ENCODE measurements at places on chromosomes 3 and 15. TPM values are rescaled to one million over a fixed set of nuclear protein-coding genes. Genes with fewer than 3 reads are reported as not detected.

DNA sequence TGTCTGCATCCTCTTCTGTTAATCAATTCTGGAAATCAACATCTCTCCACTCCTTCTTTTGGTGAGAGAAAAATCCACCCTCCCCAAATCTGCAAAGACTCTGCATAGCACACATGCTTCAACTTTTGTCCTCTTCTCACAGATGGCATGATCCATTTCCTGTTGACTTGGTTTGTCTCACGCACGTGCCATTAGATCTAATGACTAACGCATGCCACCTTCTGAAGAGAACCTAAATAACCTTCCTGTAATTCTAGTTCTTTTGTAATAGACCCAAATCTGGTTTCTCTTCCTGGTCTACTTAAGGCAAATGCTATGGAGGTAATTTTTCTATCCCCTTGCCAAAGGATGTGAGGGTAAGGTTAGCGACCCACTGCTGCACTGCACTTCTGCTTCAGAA, 51.0 kb upstream of the ATOSA start:
- peak; percentile 21 for DNase-seq

DNA sequence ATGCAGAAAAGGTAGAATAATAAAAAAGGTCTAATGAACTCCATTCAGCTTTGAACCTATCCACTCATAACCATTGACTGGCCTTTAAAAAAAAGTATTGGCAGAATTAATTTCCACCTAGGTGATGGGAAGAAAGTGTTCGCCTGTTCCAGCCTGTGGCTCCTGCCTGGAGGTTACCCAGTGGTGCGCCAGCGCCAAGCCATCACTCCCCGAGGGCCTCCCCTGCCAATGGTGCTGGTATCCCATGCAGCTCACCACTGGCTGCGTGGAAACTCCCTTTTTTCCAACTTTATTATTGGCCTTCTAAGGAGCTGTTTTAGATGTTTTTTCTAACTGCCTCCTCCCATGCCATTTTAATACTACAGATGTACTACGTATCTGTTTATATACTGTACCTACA, 29.4 kb downstream of the NIPA2 start:
- no peak for DNase-seq

The TRANK1 gene
- total RNA-seq, result 5.6 TPM

DNA sequence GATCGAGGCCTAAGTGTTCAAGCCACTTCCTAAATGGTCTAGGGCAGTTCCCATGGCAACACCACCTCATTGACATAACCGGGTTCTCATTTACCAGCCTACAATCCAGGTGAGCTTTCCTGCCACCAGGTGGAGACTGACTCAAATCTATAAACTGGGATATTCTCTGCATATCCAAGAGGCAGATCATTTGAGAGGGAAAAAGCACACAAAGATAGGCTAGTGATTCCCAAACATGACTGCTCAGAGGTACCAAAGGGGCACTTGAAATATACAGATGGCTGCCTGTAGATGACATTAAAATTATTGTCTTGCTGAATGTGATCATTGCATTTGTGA, 141.3 kb upstream of the PROK2 start:
- DNase-seq, result no peak

DNA sequence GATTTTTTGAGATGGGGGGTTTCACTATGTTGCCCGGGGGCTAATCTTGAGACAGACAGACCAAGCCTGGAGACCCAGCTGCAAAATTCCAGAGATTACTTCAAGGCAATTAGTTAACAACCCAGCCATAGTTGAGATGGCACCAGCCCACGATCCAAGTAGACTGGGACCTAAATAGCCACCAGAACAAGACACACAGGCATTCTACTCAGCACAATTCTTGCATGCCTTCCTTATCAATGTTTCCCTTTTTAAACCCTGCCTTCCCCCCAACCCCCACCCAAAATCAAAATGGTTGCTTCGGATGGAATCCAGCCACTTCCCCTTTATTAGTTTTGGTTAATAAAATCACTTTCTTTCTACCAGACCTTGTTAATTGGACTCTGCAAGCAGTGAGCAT, 28.6 kb downstream of the FAM240A start:
- no peak for DNase-seq

DNA sequence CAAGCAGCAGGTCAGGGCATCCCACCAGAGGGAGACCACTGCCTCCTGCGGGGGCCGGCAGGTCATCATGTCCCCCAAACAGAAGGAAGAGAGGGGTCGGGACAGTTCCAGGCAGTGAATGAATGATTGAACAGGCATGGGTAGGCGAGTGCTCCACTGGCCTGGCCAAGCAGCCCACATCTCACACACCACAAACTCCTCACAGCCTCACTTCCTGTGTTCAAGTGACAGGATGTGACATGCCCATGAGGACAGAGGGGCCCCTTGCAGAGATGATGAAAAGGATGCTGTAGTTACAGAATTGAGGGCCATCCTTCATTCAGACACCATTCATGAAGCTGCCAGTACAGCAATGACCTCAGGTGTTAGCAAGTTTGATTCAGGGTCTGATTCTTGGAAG, 3.7 kb downstream of the IQSEC1 start:
- DNase-seq, result no peak

- peak; percentile 83 for DNase-seq
Measured at GRCh38 chr15:38176155-38176554, 76.5 kb upstream of the SPRED1 start.

DNA sequence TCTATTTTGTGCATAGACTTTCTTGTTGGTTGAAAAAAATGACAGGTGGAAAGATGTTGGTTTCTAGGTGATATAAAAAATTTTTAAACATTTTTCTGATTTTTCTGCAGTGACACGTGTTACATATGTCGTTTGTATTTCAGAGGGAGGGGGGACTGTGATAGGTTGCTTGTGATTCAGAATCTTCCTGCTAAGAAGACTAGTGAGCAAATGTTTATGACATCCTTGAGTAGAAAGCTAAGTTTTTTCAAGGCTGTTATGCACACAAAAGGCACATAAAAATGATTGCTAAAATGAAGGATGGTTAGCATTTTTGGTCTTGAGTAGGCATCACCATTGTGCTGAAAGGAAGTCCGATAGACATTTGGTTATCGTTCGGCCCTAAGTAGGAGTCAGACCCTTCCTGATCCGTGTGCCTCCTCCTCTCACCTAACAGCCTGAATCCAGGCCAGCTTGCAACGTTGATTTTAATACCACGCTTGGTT, 1.5 kb downstream of the ZNF639 start:
- peak; percentile 43 for DNase-seq

The CPLX3 gene
- not detected for total RNA-seq

DNA sequence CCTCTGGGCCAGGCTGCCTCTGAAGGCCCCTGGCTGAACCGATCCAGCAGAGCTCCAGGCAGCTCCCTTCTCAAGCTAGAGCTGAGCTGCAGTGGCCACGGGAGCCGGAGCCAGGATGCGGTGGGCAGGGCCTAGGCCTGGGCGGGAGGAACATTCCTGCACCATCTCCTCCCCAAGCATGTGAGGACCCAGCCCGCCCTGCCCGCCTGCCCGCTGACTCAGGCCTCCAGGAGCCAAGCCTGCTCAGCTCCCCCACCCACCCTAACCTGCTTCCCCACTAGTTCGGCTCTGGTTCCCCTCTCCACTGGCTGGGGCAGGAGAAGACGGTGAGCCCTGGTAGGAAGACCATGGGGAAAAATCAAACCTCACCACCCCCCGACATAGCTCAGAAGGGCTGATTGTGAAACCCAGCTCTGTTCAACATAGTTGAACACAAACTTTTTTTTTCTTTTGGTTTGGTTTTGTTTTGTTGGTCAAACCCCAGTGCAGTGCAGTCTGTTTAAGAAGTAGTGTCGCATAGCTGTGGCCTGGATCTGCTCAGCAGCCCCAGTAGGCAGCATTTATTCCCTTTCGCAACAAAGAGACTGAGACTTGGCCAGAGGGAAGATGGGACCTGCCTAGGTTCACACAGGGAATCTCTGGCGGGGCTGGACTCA, 13.5 kb downstream of the SNX33 start:
- DNase-seq, result peak; percentile 91

DNA sequence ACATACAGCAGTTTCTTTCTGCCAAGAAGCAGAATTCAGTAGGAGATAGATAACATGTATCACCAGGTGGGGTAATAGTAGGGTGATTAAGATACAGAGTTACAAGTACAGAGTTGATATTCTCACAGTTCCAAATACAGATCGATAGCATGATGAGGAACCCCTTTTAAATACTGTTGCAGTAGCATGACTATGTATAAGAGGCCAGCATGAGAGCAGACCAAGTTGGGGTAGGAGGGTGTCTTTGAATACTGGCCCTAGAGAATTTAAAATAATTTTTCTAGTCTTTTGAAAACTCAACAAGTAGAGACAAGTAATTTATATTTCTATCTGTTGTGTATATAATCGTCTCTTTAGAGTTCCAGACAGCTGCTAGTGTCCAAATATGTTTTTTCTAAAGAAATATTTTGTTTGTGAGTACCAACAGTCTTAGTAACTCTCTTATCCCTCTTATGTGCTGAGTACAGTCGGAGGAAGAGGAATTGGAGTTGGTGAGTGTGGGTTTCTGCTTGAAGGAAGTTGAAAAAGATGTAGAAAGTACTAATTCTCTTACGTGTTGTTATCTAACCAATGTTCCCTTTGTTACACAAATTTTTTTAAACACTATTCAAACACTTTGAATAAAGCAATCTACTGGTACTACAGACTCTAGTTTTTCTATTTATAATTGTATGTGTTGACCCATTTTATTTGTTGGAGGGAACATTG, 30.2 kb downstream of the LYSMD4 start:
- DNase-seq, result peak; percentile 60

The ZNF660 gene
- total RNA-seq, result 5.5 TPM

DNA sequence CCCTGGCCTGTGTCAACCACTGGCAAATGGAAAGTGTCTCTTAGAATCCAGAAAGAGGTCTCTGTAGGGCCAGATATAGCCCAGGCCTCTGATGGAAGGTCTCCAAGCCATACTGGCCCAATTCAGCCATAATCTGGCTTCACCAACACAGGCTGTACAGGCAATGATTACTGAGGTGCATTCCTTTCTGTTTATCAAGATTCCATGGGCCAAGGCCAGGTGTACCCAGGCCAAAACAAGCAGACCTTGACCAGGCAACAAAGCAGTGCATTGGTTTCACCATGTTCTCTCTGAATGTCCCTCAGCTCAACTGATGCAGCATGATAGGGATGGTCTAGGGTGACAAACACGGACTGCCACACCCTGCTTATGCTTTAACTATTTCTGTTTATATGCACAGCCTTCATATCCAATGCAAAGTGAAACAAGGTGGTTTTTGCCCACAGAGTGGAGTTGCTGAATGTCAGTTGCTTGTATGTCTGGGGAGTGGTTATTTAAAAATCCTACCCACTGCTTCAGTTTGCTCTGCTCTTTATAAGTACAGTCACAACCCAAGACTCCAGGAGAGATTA, 25.2 kb downstream of the CCNL1 start:
- DNase-seq, result peak; percentile 50

DNA sequence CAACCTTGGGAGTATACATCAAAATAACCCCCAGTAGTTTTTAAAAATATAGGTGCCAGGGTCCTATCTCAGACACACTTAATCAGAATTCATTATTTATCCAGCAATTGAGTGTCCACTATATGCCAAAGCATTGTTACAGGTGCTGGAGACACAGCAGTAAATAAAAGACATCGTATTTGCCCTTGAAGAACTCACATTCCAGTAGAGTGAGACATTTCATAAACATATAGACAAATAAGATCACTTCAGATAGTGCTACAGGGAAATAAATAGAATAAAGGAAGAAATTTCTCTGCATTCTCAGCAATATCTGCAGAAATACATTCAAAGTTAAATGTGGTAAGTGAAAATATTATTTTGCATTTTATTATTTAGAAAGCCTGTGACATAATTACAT, 34.1 kb upstream of the ANKRD28 start:
- DNase-seq, result no peak

DNA sequence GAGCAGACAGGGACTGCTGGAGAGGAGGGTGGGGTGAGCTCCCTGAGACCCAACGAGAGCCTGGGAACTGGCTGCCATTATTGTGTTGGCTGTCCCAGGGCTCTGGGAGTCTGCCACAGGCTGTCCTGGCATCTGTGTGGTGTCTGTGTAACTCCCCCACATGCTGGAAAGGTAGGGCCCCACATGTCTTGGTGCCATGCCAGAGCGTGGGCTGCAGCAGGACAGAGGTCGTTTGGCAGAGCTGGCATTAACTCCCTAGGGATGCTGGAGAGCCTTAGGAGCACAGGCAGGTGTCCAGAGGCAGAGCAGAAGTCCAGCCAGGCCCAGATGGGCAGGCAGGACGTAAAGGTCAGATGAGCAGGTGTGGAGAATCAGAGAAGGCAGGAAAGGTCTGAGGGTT, 9.7 kb downstream of the TIMP4 start:
- DNase-seq, result no peak

GRCh38 chr15:54722342-54722986, 474.3 kb downstream of the RSL24D1 start:
- DNase-seq, result no peak

The MYL3 gene
- 0.43 TPM for total RNA-seq

- peak; percentile 35 for DNase-seq
Measured at GRCh38 chr3:53072653-53073552, 27.0 kb upstream of the SFMBT1 start.

DNA sequence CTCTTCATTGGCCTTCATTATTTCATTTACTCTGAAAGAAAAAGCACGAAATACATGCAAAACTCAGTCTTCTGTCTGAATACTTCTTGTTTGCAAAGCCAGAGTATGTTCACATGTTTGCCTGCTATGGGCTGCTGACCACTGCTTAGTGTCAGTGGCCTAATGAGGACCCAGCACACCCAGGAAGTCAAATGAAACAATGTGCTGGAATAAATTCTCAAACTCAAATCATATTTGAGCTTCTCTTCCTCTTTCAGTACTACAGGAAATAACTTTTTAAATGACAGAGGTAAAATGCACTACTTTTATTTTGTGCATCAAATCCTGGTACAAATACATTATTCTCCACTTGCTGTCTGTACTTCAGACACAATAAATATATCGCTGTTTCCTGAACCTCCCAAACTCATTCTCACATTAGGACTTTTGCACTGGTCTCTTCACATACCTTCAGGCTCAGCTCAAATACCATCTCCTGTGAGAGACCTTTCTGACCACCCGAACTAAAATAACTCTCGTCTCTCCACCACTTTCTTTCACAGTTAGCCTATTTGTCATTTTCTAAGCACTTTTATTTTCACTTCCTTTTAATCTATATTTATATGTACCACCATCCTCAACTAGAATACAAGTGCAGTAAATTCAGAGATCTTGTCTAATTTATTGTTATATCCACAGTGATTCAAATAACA, 176.8 kb downstream of the TUSC7 start:
- no peak for DNase-seq

DNA sequence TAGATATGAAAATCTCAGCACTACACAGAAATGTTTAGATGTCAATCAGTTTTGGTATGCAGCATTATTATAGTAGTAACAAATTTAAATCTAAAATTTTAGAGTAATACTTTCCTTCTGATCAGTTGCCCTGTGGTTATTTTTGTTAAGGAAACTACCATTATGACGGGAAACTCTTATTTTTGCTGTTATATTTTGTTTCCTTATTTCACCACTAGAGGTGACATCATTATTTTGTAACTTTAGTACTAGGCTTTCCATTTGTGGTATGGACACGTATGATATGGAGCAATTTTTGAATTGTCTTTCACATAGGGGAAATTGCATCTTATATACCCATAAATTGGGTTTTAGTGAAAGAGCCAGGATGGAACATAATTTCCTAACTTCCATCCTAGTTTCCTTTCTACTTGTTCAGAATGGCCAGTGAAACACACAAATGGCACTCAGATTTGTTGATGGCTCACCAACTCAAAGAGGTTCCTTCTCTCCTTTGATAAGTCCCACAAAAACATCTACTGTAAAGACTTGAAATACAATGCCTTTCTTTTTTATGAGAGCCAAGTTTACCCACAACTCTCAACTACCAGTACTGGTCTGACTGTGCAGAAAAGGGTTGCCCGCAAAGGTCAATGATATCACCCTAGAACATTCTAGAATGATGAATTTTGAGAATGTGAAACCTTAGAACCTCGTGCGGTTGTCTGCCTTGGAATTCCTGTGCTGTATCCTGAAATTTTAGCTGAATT, 19.4 kb upstream of the PPP4R2 start:
- no peak for DNase-seq
